ENCODE measurements at places on chromosomes 1 and 21. TPM values are rescaled to one million over a fixed set of nuclear protein-coding genes. Genes with fewer than 3 reads are reported as not detected.

Gene RHOC
- 1,062 TPM for total RNA-seq

Gene CFAP74
- not detected for total RNA-seq

Gene EPHX1
- total RNA-seq: 7.9 TPM

Gene ANKRD45
- total RNA-seq: under 0.01 TPM

Gene PHC2
- total RNA-seq: 59.1 TPM

Gene SRGAP2
- total RNA-seq: 51.3 TPM

Gene APP
- total RNA-seq: 762 TPM

Data from epithelial cell of umbilical artery (primary cell).